GM03348 (cell line): ENCODE measurements at places on chromosomes 3 and 15.
A peak's percentile ranks its signal among the peaks of the same experiment; 100 is the strongest.

- no peak for DNase-seq
These were observed 27.9 kb upstream of the SV2B start for GRCh38 chr15:91072161-91072560.

GRCh38 chr3:65672871-65673815, 365.6 kb downstream of the MAGI1 start:
- no peak for DNase-seq

GRCh38 chr15:26806574-26806973, 33.7 kb upstream of the GABRB3 start:
- DNase-seq, result no peak

DNA sequence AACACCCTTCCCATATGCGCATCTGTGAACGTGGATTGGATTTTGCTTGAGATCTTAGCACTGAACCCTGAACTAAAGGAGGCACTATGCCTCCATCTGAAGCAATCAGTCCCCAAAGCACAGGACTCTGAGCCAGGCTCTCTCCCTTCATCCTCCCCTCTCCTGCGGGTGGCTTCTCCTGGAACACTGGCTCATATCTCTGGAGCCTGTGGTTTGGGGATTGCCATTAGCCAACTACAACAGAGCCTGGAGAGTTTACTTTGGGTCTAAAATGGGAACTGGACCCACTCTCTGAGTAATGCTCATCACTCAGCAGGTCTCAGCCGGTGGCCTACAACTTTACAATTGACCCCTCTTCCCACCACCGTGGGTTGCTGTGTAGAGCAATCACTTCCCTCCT, 190.8 kb upstream of the HES1 start:
- no peak for DNase-seq

DNA sequence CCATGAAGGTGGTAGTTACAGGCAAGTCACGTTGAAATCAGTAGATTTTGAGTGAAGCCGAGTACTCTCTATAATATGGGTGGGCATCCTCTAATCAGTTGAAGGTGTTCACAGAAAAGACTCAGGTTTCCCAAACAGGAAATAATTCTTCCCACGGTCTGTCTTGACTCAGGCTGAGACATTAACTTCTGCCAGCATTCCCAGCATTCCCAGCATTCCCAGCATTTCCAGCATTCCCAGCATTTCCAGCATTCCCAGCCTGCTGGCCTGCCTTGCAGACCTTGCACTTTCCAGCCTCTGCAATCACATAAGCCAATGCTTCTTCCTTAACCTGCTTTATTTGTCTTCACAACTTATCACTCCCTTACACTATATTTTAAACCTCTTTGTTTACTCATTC, 542.3 kb upstream of the ROBO2 start:
- DNase-seq, result no peak

DNA sequence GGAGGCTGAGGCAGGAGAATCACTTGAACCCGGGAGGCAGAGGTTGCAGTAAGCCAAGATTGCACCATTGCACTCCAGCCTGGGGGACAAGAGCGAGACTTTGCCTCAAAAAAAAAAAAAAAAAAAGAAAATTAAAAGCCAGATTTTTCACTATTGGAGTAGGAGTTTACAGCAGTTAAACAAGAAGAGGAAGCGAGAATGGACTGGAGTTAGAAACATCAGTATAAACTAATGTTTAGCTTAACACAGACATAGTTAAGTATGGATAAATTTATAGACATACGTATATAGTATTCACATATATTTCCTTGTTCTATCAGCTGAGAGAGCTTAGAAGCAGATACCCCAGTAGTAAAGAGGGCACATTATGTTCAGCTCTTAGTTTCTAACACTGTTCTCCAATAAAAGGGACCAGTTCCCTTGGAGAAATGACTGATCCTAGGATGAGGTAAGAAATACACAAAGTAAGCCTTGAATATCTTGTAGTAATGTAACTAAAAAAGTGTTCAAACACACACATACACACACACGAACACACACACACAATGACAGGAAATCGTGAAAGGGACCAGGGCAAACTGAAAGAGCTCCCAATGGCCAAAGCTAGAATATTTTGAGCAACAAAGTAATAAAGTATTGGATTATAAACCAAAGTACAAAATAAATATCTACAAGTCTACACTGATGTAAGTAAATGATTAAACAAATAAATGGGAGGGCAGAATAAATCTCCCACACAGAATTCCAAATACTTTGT, 25.1 kb downstream of the PIK3CB start:
- no peak for DNase-seq

GRCh38 chr15:68495981-68496705, 64.2 kb upstream of the ITGA11 start:
- DNase-seq, result no peak

GRCh38 chr15:93523481-93523880, 434.5 kb upstream of the RGMA start:
- DNase-seq, result peak; percentile 38

GRCh38 chr3:152185891-152186630, 82.7 kb upstream of the MBNL1 start:
- peak; percentile 16 for DNase-seq

DNA sequence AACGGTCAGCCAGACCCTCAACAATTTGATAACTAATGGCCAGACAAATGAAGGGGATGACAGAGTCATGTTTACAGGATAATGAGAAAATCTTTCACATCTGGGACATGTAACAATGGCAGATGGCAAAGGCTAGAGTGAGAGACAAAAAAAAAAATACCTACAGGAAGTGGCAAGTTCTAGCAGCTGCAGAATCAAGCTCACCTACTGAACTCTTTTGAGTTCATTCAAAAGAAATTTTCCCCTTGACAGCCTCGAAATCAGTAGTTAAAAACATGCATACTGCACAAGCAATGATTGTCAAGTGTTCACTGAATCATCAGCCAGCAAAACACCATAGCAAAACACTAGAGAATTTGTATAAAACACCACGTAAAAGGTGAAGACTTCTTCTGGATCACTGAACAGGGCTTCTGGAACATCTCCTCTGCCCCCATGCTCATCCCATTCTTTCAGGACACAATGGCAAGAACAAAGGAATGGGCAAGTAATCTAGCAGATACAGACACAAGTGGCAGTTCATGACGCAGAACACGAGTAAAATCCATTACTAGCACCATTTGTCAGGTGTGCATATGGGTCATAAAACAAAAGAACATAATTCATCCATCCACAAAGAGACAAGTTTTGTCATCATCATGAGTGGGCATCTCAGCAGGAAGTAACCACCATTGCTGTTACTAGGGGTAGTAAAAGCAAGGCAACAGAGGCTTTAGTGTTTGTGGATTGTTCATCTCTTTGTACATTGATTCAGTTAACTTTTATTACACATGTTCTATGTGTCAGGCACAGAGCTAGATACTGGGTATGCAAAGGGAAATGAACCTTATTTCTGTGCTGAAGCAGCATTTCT, 13.8 kb upstream of the KCNMB2 start:
- no peak for DNase-seq

DNA sequence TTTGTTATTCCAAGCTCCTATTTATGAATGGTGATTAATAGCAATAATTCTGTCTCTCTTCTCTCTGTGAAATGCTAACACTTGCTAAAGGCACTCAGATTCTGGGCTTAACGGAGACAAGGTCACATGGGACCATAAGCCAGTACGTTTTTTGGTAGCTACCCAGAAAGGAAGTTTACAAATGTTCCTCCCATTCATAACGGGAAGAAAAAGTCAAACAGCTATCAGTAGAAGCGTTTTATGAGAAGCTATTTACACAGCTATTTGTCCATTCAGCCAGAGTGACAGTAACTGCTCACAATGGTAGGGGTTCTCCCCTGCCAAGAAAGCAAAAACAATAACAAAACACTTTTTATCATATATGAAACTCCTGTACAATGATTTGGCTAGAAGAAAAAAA, 51.5 kb downstream of the ZMAT3 start:
- DNase-seq, result no peak

DNA sequence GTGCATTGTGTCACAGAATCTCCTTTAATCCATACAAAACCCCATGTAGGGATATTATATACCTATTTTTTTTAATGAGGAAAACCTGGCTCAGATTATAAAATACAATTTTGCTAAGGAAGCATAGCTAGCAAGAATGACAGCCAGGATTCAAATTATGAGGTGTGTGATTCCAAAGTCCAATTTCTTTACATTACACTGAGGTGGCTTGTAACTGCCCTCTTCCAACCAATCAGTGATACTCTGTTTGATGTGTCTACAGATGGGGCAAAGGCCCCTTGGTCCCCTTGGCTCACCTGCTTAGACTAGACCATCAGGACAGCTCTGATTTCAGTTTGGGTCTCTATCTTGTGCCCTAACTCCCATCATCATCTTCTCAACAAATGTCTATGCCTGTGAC, 120.3 kb upstream of the ADAMTS9 start:
- DNase-seq, result no peak

DNA sequence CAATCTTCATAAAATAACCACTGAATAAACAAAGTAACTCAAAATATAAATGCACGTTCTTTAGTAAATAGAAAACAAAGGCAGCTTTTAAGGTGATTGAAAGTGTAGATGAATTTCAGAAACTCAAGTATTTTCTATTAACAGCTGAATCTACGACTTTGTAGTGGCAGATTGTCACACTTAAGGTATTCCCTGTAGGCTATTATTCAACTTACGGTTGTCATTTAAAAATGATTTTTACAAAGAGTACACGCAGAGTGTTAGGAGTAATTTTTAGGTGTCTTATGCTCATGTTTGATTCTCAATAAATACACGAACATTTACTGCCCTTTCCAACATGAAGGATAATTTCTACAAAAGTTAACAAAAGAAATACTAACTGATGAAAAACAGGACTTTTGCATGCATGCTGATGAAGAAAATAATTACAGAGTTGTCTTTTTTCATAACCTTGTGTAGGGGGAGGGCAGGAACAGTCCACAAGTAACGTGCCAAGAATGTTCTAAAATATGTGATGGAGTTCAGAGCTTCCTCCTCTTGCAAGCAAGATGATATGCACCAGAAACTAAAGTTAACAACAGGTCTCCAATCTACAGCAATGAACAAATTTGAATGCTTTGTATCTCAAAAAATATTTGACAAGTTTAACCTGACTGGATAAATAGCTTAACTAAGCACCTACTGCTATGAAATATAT, 16.7 kb downstream of the DCBLD2 start:
- peak; percentile 47 for DNase-seq

- DNase-seq, result no peak
These were observed at the start of gene GPR87 for GRCh38 chr3:151316267-151316991. Gene GPR87, minus strand, starts transcription at chr3:151316820. Its CDS starts 16,720 bp downstream, at chr3:151300100.

DNA sequence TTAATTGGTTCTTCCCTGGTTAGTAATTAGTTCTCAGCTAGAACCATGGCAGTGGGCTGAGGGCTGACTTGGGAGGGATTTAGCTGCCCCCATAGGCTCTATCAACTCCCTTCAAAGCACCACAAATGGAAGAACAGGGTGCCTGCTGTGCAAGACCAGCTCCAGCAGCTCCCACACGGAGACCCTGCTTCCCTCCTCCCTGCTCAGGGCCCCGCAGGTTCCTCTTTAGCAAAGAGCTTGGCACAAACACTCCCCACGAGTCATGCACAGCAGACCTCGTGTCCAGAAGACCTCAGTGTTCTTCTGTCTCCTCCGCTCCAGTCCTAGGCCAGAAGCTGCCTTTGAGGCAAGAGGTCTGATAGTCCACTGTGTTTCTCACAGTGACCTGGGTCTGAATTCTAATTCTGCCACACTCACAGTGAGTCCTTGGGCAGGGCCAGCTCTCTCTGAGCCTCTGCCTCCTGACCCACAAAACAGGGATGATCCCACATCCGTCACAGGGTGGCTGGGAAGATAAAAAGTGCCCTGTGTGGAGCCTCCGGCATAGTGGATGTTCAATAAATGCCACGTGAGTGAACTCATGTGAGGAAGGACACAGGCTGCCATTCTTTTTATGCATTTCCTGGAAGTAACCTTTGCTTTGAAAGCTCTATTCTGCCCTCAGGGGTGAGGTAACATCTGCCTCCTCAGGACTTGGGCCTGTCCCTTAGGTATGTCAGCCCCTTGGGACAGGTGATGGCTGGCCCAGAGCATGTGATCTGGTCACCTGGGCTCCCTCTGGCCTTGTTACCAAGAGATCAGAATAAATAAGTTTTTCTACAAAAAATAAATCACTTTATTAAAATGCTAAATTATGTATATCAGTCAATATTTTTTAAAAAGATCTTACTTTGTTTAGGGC, 7.6 kb downstream of the RAB6B start:
- peak; percentile 4 for DNase-seq

GRCh38 chr3:52197499-52197841, 490 bp upstream of the ALAS1 start:
- no peak for DNase-seq

- DNase-seq, result no peak
These were observed 1.1 kb upstream of the IMPDH2 start for GRCh38 chr3:49030321-49030720.
